Activated CD8-positive, alpha-beta T cell treated with anti-CD3 and anti-CD28 coated beads for 36 hours (primary cell): ENCODE measurements at places on chromosomes 6 and 20. TPM values are rescaled to one million over a fixed set of nuclear protein-coding genes. Genes with fewer than 3 reads are reported as not detected.

- DNase-seq: no peak
Observed at GRCh38 chr20:40397467-40397866, 291.6 kb downstream of the MAFB start.

- no peak for DNase-seq
Observed at GRCh38 chr20:32481311-32482142, 103.6 kb downstream of the NOL4L start.

DNA sequence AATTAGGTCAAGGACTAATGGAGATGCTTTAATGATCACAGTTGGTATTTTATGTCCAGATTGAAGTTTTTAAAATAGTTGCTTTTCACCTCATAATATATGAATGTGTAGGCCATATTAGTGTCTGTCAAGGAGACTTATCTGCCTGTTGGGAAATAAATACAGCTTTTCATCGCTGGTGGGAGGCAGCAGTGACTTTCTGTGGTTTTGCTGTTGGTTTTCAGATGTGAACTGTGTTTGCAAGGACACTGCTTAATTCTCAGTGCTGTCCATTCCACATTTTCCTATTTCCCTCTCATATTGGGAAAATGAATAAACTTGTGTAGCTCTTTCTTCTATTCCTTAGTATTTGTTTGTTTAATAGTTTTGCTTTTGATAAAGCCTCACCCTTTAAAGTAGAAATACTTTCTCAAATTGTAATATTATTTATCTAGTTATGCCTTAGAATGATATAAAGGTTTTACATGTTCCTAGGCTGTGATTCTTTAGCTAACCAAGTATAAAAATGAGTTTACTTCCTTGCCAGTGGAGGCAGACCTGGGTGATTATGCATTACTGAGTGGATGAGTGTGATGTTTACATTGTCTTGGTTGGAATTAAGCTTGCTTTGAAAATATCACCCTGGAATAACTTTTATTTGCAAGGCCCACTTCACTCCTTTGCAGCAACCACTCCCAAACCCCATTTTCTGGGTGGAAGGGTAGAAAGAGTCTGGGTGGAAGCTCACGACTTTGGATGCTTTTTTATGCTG is 3.3 kb downstream of the PLCB4 start:
- no peak for DNase-seq

DNA sequence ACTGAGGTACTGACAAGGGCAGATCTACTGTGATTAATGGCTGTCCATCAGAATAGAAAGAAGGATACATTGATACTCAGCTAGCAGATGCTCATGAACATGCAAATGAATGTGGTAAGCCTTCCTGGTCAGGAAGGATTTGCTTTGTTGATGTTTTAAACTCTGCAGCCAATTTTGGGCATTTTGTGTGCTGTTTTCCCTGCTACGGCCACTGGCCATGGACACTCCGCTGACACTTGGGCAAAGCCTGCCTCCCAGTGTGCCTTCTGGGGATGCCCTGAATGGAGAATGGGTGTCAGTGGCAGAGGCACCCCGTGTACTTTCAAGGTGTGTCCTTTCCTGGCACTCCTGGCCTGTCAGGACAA is 113.1 kb downstream of the SOBP start:
- no peak for DNase-seq

DNA sequence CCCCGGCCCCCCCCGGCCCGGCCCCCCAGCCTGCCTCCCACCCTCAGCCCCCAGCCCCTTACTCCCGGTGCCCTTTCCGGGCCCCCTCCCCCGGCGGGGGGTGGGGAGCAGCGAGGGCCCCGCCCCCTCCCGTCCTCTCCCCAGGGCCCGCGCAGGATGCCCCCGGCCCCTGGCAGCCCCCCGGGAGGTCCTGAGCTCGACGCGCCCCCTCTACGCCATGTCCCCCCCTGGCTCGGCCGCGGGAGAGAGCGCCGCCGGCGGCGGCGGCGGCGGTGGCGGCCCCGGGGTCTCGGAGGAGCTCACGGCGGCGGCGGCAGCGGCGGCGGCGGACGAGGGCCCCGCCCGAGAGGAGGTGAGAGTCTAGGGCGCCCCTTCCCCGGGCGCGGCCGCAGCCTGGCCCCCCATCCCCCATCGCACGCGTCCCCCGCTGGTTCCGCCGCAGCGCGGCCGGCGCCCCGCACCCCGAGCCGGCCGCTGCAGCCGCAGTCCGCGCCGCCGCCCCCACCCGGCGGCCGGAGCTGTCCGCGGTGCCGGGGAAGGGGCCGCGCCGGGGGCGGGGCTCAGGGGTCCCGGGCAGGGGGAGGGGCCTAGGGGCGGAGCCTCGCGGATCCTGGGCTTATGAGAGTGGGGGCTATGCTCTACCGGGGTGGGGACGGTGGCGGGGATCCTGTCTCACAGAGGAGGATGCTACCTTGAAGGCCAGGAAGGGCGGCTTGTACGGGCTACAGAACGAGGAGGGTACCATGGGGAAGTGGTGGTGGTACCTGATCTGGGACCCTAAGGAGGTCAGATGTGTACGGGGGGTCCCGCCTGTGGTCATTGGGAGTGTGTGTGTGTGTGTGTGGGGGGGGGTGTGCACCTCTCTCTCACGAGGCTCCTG is 516 bp downstream of the TMEM151B start:
- no peak for DNase-seq

- peak; percentile 85 for DNase-seq
Observed at GRCh38 chr6:4059115-4059777, 19.7 kb downstream of the FAM217A start.

- no peak for DNase-seq
Observed at GRCh38 chr6:158591134-158591809, 31.4 kb downstream of the TMEM181 start.

DNA sequence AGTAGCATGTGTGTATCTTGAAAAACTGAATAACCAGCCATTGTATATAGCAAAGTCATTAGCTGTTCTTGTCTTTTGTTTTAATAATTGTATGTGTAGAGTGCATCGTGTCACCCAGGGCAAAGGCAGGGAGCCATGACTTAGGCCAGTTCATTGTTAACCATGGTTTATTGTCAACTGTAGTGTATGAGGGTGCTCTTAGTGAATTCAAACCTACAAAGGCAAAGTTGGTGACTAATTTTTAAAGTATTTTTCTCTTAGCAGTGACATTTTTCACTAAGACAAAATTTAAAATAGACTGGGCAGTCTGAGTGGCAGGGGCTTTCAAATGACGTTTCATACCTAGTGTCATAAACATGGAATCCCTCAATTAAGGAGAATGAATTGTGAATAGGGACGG is 79.0 kb downstream of the TULP4 start:
- DNase-seq: no peak

GRCh38 chr6:157952861-157953351 is 28.8 kb upstream of the SYNJ2 start:
- DNase-seq: no peak

GRCh38 chr6:44856479-44856878 is 469.0 kb downstream of the CDC5L start:
- DNase-seq: no peak

GRCh38 chr20:45433316-45433715 is 17.4 kb downstream of the PIGT start:
- DNase-seq: no peak

DNA sequence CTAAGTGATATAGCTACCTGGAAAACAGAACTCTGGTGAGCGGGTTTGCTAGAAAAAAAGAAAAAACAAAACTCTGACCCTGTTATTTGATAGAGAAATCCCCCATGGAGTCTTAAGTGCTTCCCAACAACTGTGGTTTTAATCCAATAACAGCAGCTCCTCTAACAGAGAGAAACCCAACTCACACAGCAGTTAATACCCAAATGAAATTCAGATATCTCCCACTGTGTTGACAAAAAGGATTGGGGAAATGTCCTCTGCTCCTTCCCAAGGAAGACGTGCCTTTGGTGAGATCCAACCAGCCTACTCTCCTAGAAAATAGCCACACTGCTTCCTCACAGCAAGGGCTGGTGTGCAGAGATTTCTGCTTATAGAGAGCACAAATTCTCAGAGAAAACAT is 200.4 kb upstream of the FBXL4 start:
- no peak for DNase-seq

- no peak for DNase-seq
Observed at GRCh38 chr6:163720460-163721235, 306.1 kb downstream of the QKI start.

DNA sequence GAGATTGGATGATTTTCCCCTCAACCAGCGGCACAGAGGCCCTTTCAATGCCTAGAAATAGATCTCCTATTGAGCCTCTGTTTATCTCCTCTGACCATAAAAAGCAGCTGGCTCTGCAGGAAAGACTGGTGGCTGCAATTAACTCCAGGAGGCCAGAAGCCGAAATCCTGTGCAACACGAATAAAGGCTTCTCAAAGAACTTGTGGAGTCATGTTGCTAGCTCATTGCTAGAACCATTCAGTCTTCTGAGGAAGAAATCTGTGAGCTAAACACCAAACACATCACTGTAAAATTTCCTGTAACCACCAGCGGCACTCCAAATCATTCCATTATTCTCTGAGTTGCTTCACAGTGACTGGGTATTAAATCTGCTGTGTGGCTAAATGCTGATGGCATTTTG is 49.1 kb upstream of the TPD52L1 start:
- DNase-seq: no peak

DNA sequence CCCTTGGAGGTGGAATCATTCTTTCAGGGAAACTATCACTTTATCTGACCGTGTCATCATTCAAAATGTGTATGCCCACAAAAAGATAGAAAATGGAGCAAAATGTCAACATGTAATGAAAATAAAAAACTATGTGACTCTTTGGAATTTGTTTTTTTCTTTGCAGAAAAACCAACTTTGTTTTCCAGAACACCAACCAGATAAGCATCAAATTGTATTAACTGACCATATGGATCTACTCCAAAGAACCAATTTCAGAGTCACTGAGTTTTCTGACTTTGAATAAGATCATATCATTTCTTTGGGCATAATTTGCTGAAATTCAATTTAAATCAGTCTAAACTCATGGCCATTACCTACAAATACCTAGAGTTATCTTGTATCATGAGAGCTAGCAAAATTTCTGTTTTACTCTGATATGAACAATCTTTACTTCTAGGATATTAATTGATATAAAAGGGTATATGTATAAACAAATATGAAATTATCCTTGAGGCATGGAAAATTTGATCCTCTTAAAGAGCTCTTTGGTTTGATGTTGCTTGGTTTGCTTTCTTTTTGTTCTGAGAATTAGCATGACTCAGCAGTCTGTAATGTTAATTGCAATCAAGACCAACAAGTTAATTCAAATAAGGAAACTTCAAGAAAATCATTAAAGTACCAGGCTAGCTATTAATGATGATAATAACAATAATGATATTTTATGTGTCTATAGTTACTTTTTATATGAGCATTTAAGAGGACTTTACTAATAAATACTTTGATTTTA is 444.4 kb upstream of the MARCKS start:
- DNase-seq: no peak

DNA sequence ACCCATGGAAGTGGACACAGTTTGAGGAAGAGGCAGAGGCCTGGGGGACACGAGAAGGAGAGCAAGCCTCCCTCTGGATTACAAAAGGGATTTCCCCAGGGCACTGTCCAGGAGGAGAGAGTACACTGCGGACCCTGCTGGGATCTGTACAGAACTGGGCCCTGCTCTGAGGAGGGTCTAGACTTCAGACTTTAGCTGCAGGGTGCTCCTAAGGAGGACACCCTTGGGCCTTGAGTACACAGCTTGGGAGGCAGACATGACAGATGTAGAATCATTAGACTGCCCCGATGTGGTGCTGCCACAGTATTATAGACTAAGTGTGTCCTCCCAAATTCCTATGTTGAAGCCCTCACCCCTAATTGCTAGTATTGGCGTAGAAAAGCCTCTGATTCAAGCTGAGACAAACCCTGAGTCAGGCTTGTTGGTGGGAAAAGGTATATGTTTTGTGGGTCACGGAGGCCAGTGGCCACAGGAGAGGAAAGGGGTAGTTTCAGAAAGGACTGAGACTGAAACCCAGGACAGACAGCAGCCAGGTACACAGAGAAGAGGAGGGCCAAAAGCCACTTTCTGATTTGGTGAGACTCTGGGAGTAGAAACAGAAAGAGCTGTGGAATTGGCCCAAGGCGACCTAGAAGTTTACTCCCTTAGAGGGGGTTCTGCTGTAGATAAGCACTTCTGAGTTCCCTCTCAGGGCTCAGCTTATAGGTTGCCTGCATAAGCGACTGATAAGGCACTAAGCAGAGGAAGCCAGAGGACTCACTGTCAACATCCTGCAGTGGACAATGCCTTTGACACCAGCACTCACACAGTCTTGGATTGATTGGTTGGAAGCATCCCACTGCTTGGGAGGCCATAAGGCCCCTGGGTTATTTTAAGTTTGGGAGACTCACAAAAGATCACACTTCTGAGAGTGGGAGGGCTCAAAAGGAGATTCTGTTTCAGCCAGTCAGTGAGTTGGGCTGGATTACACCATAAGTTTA is 16.5 kb upstream of the SH3BGRL2 start:
- DNase-seq: no peak

- peak; percentile 9 for DNase-seq
Observed at GRCh38 chr20:35952480-35953386, 1.6 kb downstream of the SCAND1 start.

GRCh38 chr6:113246186-113246585 is 611.0 kb upstream of the MARCKS start:
- no peak for DNase-seq

DNA sequence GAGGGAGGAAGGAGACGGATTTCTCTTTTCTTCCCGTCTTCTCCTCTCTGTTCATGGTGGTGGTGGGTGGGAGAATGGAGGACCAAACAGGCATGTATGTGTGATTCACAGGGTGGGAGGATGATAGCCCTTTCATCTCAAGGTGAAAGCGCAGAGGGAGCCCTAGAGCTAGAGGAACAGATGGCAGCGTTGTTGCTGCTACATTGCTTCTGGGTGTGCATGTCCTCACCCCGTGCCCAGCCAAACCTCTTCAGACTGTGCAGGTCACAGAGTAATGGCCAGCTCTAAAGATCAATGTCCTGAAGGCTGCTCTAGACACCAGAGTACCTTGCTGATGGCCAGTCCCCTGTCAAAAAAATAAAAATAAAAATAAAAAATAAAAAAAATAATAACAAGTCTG is 301.8 kb downstream of the TBC1D7 start:
- DNase-seq: no peak

DNA sequence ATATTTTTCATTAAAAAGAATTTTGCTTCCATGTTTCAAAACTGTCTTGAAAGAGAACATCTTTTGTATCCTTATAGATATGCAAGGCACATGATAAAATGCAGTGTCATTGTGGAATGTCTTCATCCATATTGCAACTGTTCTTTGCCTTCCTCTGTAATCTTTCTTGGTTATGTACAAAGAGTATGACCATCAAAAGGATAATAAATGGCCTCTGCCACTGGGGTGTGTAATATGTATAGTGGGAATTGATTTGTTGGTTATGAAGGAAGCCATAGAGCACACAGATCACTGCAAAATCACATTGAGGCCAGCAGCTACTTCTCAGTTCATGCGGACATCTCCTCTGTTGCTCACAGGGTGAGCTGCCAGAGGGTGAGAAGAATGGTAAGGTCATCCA is 703.5 kb downstream of the TFAP2A start:
- DNase-seq: no peak

VNN1 gene
- total RNA-seq: not detected

SLC18B1 gene
- total RNA-seq: 7.0 TPM

SENP6 gene
- total RNA-seq: 70.2 TPM

CAP2 gene
- total RNA-seq: not detected

TEAD3 gene
- total RNA-seq: 0.81 TPM

NRN1 gene
- total RNA-seq: 7.1 TPM

MACROD2 gene
- not detected for total RNA-seq

EPB41L1 gene
- 1.0 TPM for total RNA-seq

ERVFRD-1 gene
- not detected for total RNA-seq

CCN5 gene
- not detected for total RNA-seq

SIRPB2 gene
- not detected for total RNA-seq

STK4 gene
- 154 TPM for total RNA-seq

SNX5 gene
- 222 TPM for total RNA-seq
